ENCODE measurements at places on chromosomes 2 and 18.
A peak's percentile ranks its signal among the peaks of the same experiment; 100 is the strongest.

- no peak for DNase-seq
Observed at GRCh38 chr18:57923611-57924010, 120.4 kb upstream of the NEDD4L start.

DNA sequence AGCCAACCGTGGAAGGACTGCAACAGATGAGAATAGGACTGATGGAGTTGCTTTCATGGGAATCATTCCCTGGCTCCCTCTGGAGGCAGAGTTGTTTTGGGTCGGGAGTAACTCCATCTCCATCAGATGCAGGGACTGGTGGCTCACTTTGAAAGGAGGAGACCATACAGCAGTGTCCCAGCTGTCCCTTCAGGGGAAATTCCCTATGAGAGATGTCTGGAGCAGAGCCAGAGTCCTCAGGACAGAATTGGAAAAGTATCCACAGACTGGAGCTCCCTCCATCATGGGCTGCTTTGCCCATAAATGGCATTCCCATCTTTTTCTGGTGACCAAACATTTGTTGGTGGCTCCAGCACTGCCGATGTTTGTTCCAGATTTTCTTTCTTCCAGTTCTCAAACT lies 144.3 kb downstream of the NCK2 start:
- DNase-seq = no peak

DNA sequence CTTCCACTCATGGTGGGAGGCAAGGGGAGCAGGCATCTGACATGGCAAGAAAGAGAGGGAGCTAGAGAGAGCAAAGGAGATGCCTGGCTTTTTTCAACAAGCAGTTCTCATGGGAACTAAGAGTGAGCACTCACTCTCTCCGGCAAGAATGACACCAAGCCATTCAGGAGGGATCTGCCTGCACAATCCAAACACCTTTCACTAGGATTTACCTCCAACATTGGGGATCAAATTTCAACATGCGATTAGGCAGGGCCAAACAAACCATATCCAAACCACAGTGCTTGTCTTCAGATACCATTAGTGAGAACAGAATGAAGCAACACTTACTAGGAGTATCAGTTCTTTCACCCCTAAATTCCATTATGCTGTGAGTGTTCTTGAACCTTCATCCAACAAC lies 77.3 kb downstream of the FIGN start:
- DNase-seq = no peak

- no peak for DNase-seq
Observed at GRCh38 chr18:39172695-39173421, 1607.3 kb upstream of the CELF4 start.

DNA sequence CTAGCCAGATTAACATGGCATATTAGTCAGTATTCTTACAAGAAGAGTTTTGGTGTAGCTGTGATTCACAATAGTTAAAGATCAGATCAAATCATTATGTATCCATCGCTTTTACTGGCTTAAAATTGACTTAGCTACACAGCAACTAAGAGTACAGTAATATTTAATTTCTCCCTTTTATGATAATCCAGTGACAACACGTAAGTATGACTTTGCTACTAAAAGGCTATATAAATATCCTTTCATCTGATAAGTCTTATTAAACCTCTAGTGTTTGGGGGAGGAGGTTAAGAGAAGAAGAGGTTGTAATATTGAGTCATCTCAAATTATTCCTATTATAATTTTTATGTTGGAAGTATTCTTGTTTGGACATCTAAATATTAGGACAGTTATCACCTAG lies 51.0 kb downstream of the KCNG3 start:
- no peak for DNase-seq

GRCh38 chr2:189824694-189825396 lies 40.6 kb downstream of the PMS1 start:
- DNase-seq = no peak

- DNase-seq = no peak
Observed at GRCh38 chr2:101842471-101842870, 145.0 kb downstream of the MAP4K4 start.

DNA sequence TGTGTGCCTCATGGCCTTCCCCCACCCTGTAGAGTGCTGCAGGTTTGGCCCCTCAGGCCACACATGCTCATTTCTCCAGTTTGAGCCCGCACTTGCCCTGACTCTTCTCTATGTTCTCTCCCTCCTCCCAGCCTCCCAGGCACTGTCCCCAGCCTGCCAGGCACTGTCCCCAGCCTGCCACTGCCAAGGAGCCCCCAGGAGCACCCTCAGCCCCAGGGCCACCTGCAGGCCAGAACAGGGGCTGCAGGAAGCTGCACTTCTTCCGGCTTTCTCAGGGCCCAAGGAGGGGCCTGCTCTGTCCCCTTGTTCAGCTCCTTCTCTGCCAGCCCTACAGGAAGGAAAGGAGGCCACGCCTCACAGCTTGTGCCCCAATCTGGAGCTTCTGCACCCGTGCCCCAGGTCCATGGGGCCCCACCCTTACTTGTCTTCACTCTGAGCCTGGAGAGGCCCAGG lies 31.6 kb downstream of the CYP26B1 start:
- no peak for DNase-seq

DNA sequence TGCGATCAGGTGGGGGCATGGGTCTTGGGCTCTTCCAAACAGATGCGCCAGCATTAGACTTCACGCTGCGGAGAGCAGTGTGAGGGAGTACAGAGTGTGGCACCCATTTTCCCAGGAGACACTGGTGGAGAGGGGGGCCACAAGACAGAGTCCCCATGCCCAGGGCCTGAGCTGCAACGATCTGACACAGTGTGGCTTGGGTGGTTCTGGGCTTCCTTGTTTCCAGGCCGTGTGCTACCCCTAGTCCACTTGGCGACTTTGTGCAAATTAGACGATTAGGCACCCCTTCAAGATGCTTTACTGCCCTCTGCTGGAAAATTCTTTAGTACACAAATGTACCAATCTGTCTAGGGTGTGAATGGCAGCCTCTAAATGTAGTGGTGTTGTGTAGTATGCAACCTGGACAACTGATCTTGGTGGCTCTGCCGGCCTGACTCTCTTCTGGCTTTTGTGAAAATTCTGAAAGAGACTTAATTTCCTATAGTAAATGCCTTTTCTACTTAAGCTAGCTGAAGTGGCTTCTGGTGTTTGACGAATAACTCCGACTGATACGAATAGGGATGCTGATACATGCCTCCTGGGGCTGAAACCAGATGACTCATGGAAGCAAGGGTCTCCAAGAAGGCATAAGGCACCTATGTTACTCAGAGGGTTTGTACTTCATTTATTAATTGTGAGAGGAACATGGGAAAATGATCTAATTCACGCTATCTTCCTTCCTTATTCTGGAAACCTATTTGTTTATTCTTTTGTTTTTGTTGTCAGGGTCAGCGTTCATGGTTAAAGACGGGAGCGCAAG lies 92.3 kb upstream of the SMAD2 start:
- DNase-seq = peak; percentile 86

GRCh38 chr18:2687390-2688001 lies 32.0 kb downstream of the SMCHD1 start:
- no peak for DNase-seq

GRCh38 chr2:45212953-45213635 lies 203.8 kb upstream of the SIX2 start:
- DNase-seq = no peak

GRCh38 chr18:29226213-29226612 lies 1049.3 kb upstream of the CDH2 start:
- DNase-seq = no peak

GRCh38 chr2:171260471-171261424 lies 100.1 kb upstream of the TLK1 start:
- DNase-seq = peak; percentile 15

GRCh38 chr2:8662239-8662879 lies 19.5 kb upstream of the ID2 start:
- DNase-seq = no peak

DNA sequence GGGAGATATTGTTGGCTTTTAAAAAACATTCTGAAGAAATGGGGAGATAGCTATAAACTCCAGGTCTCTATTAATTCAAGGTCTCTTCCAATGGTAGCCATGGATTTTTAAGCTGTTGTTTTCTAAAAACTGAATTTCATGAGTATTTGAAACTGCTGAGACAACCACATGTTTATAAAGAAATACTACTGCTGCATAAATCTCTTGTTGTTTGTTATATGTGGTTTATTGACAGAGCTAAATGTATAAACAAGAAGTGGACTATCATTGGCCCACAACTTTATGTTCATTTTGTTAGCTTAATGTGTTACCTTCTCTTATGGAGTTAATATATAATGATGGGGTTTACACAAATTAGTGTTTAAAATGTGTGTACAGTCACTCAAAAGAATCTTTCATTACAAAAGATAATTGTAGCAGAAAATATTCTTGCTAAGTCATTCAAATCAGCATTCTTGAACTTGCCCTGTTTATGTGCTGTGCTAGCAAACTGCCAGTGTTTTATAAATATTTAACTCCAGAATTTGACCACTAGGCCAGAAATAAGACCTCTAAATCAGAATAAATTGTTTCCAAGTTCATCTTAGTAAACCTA lies 242.1 kb downstream of the TMX3 start:
- DNase-seq = no peak

DNA sequence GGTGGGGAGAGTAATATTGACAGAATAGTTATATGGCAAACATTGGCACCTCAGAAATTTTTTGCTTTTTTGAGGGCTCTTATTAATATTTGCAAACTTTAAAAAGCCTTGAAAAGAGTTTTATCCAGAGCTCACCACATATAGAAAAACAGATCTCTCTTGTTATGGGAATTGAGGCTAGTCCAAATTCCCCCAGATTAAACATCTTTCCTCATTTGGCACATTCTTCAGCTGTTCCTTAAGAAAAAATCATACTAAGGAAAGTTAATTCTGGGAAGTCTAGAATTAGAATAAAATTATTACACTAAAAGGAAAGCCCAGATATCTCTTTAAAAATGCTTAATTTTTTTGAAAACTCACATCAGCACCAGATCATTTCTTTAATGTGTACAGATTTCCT lies 5.6 kb downstream of the TFPI start:
- no peak for DNase-seq

- DNase-seq = no peak
Observed at GRCh38 chr18:42107287-42107686, 152.3 kb downstream of the PIK3C3 start.

DNA sequence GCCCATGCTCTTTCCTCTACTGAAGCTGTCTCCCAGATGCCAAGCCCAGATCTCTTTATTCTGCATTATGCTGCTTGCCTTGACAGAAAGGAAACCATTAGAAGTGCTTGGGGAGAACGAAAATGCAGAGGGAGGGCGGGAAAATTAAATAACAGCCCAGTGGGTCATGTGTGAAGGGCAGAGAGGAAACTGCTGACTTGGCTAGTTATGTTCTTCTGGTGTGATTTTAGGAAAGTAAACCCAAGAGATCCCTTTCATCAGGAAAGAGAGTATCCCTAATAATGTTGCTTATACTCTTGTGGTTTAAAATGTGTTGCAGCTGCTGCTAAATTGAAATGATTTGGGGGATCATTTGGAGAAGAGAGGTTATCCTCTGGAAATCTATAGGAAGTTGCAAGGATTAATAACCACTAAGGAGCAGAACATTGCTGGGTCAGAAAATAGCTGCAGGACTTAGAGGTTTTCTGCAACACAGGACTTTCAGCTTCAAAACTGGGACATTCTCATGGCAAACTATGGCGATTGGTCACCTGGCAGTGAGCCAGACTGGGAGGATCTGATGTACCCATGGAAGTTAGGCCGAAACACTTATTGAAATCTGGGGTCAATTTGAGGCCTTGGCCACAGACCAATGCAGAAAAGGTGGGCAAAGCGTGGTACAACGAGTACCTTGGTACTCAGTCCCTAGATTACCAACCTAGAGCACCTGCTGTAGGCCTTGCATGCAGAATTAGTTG lies 172.2 kb downstream of the TMEM247 start:
- no peak for DNase-seq

- no peak for DNase-seq
Observed at GRCh38 chr2:98870516-98871158, 65.4 kb downstream of the CRACDL start.

- no peak for DNase-seq
Observed at GRCh38 chr2:11891028-11891427, 144.6 kb downstream of the LPIN1 start.

GRCh38 chr2:96506016-96506906 lies 1.1 kb upstream of the NEURL3 start:
- DNase-seq = no peak

- DNase-seq = peak; percentile 90
Observed at GRCh38 chr2:224922142-224922727, 120.0 kb downstream of the DOCK10 start.

GRCh38 chr2:74406035-74406434 lies 15.4 kb downstream of the C2orf81 start:
- no peak for DNase-seq

- peak; percentile 93 for DNase-seq
Observed at GRCh38 chr2:26330114-26330549, 15.8 kb upstream of the SELENOI start.

DNA sequence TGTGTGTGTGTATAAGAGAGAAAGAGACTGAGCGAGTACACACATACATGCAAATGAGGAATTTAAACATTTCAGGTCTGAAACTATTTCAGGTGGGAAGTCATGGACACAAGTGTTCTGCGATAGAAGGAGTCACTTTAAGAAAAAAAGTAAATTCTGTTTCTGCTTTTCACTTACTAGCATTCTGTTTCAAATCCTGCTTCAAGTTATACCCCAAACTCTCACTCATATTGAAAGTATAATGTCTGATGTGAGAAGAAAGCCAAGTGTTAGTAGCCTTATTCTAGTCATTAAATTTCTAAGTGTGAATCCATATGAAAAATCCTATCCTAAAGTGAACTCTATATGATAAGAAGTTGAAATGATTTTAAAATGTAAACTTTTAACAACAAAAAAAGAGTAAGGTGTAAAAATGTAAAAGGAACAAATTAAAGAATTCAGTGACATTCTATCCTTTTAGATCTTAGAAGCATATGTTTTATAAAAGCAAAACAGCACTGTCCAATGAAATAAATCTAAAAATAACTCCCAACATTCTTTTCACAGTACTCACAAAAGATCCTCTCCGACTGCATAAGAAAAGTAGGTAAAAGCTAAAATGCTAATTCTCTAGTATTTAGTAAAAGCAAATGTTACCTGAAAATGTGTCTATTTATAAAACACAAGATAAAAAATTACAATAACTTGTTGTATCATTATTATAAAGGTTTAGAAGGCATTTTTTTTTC lies 570.6 kb downstream of the ZEB2 start:
- no peak for DNase-seq

- DNase-seq = no peak
Observed at GRCh38 chr2:67642046-67642382, 244.9 kb downstream of the ETAA1 start.

DNA sequence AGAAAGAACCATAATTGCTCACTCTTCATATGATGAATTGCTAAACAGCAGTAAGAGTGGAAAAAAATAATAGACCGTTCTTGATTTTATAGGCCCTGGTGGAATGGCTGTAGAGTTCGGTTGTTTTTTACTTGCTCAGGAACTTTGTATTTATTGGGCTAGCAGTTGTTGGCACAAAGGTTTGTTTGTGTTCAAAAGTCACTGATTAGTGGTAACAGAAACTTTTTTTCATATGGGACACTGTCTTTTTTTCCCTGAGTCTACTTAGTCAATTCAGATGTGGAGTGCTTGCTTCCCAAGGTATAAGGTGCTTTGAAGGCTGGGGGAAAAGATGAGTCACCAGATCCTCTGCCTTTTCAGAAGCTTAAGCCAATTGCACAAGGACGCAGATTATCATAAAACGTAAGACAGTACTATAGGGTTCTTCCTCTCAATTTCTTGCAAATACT lies 25.8 kb downstream of the PHLPP1 start:
- no peak for DNase-seq

GRCh38 chr2:174522553-174522952 lies 35.7 kb upstream of the GPR155 start:
- peak; percentile 78 for DNase-seq

Measured in suppressor macrophage treated with lipopolysaccharide for 4 hours (primary cell).